ENCODE measurements at places on chromosomes 6 and 20.

DNA sequence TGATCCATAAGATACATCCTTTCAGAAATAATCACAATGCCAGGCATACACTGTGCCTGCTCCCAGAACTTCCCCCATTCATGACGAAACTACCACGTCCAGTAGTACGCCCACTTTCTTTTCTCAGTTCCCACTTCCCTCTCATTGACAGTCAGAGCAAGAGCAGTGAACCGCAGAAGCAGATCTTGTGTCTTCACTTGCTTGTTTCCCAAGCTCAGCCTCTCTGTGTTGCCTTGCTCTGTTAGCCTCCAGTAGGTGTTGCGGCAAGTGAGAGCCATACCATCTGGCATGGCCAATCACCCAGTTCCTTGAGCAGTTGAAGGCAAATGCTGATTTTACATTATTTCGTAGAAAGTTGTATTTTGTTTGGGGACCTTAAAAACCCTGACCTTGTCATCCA is 11.7 kb downstream of the UST start:
- peak; percentile 67 for DNase-seq

- no peak for DNase-seq
Observed at GRCh38 chr20:2865101-2865500, 8.2 kb upstream of the PTPRA start.

DNA sequence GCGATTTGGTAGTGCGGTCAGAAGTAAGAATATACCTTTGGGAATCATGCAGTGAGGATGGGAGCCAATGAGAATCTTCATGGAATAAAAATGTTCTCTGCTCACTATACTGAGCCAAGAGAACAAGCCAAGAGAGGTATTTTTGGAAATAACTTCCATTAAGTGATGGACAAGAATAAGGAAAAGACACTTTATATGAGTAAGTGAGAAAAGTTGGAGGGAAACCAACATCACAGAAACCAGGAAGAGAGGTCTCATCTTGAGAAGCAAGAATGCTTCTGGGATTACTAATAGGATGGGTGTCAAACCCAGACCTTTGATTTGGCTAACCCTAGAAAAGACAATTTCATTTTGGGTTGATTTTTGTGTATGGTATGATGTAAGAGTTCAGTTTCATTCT is 181.2 kb upstream of the JAG1 start:
- DNase-seq = no peak

DNA sequence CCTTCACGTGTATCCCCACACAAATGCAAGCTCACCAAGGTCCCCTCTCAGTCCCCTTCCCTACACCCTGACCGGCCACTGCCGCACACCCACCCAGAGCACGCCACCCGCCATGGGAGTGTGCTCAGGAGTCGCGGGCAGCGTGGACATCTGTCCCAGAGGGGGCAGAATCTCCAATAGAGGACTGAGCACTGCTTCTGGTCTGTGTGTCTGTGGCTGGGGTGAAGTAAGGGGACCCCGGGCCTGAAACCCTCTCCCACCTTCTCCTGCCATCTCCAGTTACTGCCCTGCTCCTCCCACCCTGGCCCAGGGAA is 8.3 kb downstream of the MYL9 start:
- no peak for DNase-seq

GRCh38 chr6:13390658-13391057 is 62.3 kb upstream of the TBC1D7 start:
- DNase-seq = peak; percentile 25

- no peak for DNase-seq
Observed at GRCh38 chr6:8059129-8059528, 5.1 kb downstream of the BLOC1S5 start.

DNA sequence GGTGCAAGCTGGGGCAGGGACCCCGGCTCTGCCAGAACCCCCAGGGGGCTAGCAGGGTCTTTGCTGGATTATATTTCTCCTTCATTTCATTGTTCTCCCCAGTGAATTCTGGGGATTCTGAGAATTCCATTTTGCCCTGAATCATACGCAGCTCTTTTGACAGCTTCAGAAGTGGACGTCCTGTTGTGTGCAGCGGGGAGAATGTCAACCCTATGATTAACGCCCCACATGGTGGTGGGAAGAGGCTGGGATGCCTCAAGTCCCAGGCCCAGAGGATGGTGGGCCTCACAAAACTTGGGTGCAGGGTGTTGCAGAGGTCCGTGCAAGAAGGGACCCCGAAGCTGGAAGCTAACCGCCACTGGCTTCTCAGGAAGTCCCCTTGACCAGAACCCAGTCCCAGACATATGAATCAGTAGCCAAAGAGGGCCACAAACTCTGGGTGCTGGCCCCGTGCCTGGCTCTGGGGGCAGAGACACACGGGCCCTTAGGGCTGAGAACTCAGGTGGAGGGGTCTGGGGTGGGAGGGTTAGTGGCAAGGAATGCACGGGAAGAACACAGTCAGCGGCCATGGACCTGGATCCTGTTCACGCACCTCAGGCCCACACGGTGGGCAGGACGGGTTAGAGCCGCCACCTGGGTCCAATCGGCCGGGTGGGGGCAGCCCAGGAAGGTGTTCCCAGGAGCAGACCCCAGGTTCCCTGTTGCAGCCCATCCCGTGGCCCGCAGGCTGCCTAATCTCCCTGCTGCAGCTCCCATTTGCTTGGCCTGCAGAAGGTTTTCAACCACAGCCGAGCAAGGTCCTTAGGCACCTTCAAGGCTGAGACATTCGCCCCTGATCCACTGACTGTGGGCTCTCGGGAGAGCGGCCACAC is 51.2 kb downstream of the YTHDF1 start:
- no peak for DNase-seq

DNA sequence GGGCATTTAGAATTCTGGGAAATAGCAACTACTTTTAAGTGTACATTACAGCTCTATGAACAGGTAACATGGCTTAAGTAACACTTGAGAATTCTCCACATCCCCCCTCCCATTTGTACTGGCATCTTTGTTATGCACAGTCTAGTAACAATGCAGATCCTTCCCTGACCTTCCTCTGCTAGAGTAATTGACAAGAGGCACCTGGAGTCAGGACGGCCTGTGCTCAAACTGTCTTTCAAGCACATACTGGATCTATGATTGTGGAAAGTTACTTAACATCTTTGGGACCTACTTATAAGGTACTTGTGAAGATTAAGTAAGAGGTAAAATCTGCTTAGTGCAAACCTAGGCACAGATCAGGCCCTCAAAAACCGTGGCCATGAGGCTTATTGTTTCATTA is 21.9 kb upstream of the GSTA3 start:
- DNase-seq = no peak

DNA sequence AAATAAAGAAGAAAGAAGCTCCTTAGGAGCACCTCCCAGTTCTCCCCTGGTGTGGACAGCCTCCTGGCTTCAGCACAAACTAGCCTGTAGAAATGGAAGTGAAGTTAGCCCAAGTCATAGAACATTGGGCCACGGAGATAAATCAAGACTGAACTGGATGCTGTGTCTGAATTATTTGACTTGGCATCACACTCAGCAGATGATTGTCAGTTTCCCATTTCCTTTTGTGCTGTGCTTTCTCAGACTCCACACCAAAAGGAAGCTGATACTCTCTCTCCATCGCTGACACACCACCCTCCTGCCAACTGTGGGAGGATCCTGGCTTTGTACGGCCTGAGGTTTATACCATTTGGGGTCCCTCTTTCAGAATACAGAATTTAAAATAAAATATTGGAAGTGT is 209.8 kb downstream of the TFAP2A start:
- no peak for DNase-seq

DNA sequence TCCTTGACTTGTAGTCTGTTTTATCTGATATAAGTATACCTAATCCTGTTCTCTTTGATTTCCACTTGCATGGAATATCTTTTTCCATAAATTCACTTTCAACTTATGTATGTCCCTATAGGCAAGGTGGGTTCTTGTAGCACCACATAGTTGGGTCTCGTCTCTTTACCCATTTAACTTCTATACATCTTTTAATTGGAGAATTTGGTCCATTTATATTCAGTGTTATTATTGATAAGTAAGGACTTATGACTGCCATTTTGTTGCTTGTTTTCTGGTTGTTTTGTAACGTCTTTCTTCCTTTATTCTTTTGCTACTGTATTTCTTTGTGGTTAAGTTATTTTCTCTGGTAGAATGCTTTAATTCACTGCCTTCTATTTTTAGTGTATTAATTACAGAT is 14.5 kb upstream of the ZNF311 start:
- no peak for DNase-seq

DNA sequence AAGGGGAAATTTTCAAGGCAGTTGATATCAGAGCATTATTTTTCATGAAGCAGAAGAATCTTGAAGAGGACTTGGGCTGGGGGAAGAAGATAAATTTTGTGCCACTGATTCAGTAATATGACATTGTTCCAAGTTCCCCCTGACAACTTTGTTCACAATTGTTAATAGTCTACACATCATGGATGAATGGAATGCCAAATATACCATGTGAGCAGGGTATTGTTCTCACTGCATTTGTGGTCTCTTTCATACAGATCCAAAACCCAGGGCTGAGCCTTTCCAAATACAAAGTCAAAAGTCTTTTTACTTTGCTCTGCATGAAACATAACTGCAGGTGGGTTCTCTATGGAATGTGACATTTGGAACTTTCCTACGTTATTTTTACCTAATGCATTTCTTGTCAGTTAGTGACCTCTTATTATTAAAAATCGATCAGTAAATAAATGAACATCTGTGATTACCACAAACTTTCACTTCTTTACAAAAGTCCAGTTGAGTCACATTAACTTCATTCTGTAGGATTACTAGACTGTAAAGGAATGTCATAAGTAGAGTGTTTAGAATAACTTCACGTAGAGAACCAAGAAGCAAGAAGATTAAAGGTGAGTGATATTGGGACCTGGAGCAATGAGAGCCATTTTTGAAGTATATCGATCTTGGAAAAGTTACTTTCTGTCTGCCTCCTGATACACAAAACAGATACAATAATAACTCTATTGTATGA is 100.9 kb downstream of the RCAN2 start:
- DNase-seq = no peak

DNA sequence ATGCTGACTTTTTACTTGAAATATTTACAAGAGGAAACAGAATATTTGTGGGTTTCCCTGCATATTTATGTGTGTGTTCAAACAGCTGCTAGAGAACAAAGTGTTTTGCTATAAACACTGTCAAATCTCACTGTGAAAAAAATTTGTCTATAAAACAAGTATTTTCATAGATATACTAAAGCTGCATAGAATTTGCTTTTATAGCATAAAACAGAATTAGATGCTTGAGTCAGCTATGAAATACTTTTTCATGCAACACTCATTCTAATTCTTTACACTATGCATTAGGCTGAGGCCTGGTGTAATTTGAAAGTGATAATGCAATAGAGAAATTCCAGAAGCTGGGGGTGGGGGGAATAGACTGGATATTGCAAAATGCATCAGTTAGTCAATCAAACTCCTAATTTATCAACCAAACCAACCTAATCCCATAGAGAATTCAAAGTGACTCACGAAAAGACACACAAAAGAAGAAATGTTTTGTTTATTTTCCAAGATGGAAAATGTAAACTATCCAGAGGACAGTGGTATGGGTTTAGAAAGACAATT is 148.2 kb downstream of the LAMA2 start:
- DNase-seq = no peak

DNA sequence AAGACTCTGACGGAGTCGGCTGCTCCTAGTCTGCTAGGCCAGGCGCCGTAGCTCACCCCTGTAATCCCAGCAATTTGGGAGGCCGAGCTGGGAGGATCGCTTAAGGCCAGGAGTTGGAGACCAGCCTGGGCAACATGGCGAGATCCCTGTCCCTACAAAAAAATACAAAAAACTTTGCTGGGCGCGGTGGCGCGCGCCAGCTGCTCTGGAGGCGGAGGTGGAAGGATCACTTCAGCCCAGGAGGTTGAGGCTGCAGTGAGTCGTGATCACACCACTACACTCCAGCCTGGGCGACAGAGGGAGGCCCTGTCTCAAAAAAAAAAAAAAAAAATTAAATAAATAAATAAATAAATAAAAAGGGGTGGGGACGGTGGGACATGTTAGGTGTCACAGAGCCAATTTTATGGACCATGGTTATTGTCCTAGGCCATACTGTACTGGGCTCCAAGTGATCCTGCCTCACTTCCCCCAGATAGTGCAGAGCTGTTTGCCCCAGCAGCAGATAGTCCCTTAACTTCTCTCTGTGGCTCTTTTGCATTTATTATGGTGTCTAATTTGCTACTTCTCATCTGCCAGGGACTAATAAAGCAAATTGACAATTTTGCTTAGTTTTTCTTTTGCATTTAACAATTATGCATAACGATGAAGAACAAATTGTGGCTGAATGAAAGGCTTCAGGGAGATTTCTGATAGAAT is 5.2 kb downstream of the PI16 start:
- no peak for DNase-seq

DNA sequence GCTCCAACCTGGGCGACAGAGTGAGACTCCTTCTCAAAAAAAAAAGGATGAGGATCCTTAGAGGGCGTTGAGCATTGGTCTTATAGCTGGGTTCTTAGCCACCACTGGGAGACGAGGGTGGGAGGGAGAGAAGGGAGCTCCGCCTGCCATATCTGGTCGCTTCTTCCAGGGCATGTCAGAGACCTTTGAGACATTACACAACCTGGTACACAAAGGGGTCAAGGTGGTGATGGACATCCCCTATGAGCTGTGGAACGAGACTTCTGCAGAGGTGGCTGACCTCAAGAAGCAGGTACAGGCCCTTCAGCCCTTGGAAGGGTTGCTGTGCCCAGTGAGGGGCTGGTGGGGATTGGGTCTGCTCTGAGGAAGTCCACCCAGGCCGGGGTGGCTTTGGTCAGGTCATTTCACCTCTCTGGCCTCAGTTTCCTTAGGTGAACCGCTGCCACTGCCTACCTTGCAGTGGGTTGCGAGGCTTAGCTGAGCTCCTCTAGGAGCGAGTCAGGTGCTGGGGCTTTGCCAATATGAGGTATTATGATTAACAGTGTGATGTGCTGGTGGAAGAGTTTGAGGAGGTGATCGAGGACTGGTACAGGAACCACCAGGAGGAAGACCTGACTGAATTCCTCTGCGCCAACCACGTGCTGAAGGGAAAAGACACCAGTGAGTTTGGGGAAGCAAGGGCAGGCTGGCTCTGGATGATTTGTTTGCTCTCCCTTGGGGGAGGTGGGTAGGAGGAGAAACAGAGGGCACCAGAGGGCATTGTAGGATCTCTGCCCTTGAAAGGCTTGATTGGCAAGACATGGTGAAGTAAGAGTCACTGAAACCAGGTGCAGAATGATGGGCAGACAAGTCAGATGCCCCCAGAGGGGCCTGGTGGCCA is 8.5 kb downstream of the CNPY3 start:
- DNase-seq = no peak

- DNase-seq = no peak
Observed at GRCh38 chr6:158863646-158864045, 44.5 kb upstream of the EZR start.

GRCh38 chr6:123423130-123423529 is 213.6 kb downstream of the TRDN start:
- no peak for DNase-seq

DNA sequence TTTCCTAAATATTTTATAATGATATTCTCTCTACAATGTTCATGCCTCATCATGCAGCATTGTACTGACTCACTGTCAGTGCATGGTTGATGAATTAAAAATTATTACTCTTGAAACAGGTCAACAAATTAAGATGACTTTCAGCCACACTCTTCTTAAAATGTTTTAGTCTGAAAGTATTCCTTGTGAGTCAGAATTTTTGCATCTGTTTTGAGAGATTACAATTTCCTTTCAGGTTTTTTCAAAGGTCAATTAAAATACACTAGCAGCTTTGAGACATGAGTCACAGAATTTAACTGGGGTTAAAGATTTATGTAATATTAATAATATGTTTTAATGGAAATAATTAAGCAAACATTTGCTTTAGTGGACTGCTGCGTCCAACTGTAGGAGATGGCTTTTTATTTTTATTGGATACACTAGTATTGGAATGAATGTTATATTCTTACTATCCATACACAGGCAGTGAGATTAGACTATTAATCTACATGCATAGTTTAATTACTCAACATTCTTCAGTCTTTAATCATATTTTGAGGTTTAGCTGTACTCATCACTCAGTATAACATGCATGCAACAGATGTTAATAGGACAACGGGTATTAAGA is 9.7 kb downstream of the COL12A1 start:
- no peak for DNase-seq

All from CD4-positive, alpha-beta T cell treated with Interleukin-21 for 1 hour (primary cell).